Hematopoietic multipotent progenitor cell treated with erythropoietin and hydrocortisone succinate and interleukin-3 and kit ligand, for 15 days (in vitro differentiated cells): ENCODE measurements at places on chromosomes 4 and X.

DNA sequence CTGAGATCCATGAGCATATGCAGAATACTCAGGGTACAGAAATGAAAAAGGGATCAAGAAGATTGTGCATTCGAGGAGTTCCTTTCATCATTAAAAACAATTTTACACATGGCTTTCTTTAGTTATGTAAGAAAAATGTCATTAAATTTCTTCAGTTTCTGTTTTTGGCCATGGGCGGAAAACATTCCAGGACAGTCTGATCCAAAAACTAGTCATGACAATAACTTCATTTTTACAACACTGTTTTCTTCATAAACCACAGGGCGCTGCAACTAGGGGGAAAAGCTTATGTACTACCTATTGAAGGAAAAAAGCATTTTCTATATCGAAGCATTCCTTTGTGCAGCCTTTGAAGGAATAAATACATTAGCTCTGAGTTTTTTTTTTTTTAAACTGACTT, 28.2 kb downstream of the IL13RA1 start:
- no peak for DNase-seq

- DNase-seq = no peak
Measured at GRCh38 chr4:15587649-15588048, 67.5 kb downstream of the FBXL5 start.

GRCh38 chrX:44903830-44904530, 31.0 kb downstream of the KDM6A start:
- DNase-seq = no peak

DNA sequence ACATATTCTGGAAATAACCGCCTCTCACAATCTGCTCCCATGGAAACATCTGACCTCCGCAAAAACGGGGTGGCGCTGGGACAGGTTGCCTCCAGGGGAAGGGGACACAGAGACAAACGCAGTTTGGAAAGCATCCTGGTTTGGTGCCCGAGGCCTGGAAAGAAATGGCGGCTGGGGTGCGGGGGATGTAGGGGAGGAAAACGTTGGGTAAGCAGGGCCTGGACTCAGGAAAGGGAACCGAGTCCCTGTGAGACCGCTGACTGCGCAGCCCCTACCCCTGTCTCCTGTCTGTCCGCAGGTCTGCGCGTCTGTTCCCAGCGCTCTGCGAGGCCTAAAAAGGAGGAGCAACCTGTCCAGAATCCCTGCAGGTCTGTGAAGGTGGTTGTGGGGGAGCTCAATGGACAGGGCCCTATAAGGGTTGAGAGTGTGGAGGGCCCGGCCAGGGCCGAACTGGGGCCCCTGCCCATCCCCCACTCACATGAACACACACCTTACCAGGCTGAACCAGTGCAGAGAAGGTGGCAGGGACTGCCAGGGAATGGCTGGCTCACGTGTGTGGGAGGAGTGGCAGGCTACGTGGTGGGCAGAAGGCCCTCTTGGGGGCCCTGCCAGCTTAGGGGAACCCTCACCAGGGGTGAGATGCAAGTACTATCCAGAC, 672 bp downstream of the TCEAL3 start:
- no peak for DNase-seq

GRCh38 chrX:42274151-42274550, 350.8 kb upstream of the CASK start:
- no peak for DNase-seq

DNA sequence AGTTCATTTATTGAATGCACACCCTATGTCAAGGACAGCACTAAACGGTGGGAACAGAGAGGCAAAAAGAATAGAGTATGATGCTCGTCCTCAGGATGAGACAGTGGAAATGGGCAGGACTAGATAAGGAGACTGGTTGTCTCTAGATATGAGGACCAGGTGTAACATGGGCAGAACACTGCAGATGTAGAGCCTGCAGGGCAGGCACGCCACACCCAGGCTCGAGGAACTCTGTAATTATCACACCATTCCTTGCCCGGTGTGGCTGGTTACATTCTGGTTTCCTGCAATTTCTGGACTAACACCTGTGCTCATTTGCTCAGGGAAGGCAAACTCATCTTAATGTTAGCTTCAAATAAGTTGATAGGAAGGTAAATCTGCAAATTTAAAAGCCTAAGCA, 334.4 kb downstream of the DHX15 start:
- no peak for DNase-seq

- DNase-seq = no peak
Measured at GRCh38 chr4:141329174-141329569, 108.5 kb downstream of the ZNF330 start.

DNA sequence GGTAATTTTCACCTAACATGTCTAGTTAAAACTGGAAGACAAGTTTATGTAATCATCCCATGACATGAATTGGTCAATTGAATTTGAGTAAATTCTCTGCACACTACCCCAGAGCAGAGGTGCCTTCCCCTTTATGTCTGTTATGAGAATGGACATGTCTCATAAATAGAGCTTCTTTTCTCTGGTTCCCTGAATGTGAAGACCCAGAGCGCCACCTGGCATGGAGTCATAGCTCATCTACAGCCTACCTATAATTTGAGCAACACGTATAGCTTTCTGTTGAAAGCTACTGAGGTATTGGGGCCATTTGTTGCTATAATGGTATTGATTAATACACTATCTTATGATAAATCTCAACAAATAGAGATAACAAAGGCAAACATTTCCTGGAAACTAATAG, 626.5 kb upstream of the GALNTL6 start:
- DNase-seq = no peak

DNA sequence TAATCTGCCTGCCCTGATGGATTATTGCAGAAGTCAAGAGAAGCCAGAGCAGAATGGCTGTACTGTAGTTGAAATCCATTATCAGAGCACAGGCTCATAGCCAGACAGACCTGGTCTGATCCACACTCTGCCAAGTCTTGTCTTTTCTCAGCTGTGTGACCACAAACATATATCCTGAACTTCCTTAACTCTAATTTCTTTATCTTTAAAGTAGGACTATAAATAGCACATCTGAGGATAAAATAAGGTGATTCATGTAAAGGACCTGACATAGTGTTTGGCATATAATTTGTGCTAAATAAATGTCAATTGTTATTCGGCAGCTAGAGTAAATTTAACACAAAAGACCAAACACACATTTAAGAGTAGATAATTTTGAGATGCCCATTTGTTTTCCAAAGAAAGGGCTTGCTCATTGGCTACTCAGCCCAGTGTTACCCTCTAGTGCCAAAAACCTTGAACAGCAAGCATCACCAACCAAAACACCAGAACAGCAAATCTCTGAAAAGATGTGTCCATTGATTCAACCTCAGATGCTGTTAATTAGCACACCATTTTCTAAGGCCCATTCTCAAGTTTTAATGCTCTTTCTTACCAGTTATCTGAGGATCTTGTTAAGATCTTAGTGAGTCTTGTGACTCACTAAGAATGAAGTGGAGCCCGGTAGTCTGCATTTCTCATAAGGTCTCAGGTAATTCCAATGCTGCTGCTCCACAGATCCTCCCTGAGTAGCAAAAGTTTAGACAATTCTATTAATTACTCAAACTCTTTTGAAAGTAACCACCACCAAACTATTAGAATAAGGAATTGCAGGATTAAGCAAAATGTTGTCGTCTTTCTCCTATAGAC, 108.8 kb downstream of the HHIP start:
- no peak for DNase-seq

DNA sequence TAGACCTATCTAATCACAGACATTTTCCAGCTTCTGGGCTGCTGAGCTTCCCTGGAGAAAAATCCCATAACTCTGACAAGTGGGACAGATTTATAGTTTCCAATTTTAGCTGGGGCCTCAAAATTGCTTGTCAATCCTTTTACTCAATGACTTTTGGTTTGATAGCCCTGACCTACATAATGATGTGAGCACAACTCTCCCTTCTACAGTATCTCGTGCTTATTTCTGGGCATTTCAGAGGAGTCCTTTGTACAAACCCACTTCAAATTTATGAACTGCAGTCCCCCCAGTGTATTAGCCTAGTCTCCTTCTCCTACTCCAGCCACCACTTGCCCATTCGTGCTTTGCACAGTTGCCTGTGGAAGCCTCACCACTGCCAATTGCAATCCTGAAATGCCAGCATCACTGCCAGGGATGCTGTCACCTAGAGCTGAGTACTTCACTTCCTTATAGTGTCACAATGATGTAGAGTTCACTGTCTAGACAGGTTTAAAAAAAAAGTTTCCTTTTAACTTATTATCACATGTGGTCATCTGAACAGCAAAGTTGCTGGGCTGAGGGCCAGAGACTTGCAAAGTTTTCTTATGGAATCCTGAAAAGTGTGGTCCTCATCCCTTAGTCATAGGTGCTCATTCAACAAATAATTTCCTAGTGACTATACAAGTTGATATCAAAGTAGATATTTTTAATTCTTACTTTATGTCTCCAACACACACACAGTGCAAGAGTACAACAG, 21.2 kb downstream of the TRAM1L1 start:
- DNase-seq = no peak

DNA sequence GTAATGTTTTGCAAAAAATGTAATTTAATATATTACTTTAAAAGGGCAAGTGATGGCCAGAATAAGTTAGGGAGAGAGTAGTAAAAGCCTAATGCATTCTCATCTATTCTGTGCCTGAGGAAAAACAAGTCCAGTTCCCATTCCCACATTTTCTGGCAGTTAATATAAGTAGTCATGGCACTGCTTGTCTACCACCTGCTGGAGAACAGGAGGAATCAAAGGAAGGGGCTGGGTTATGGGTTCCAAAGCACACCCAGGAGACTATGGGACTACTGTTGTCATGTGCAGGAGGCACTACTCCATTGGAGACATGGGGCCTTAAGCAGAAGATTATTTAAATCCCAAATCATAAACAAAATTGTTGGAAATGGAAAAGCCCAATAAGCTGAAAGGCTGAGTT, 2618.6 kb downstream of the ARAP2 start:
- DNase-seq = no peak
